ENCODE measurements at places on chromosomes 3 and 15. TPM values are rescaled to one million over a fixed set of nuclear protein-coding genes. Genes with fewer than 3 reads are reported as not detected.

The MAP1A gene
- 3.4 TPM for total RNA-seq

The CLRN1 gene
- not detected for total RNA-seq

The EXD1 gene
- not detected for total RNA-seq

The CASR gene
- not detected for total RNA-seq

GRCh38 chr3:139574026-139574947, 34.7 kb upstream of the RBP1 start:
- no peak for DNase-seq

DNA sequence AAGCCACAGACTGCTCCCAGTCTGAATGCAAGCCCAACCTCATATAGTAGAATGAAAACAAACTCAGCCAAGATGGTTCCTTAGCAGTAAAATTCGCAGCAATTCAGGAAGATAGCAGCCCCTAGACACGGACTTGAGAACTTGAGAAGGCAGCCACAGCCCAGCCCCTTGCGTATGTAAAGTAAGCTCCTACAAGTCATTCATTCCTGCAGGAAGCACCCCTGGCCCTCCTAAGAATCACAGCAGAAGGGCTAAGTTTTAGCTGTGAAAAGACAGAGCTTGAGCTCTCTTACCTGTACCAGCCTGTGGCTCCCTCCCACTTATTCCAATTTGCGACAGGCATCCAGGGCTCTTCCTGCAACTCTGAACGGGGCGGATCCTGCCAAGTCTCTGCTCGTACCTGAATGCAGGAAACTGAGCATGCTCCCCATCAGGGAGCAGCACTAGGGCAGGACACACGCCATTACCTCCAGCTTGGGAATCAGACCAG, 136.4 kb downstream of the MAGI1 start:
- no peak for DNase-seq

DNA sequence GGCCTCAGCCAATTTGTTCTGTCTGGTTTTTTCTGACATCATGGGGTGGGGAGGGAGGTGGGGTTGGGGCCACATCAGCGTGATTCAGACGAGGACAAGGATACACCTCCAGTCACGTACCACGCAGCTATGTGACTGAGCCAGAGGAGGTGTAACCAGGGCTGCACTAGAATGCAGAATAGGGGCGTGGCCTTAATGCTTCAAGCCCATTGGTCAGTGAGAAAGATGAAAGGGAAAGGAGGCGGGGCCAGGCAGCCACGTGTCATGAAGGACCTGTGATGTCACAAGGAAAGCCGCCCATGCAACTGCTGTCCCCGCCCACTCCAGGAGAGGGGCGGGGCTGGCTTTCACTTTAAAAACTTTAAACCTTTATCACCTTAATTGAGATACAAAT, at the start of gene GOLGA6L2:
Gene GOLGA6L2, minus strand, starts transcription at position 137 of the 394 bp plus-strand sequence. Its CDS starts 62 bp downstream, at position 75.
- no peak for DNase-seq

DNA sequence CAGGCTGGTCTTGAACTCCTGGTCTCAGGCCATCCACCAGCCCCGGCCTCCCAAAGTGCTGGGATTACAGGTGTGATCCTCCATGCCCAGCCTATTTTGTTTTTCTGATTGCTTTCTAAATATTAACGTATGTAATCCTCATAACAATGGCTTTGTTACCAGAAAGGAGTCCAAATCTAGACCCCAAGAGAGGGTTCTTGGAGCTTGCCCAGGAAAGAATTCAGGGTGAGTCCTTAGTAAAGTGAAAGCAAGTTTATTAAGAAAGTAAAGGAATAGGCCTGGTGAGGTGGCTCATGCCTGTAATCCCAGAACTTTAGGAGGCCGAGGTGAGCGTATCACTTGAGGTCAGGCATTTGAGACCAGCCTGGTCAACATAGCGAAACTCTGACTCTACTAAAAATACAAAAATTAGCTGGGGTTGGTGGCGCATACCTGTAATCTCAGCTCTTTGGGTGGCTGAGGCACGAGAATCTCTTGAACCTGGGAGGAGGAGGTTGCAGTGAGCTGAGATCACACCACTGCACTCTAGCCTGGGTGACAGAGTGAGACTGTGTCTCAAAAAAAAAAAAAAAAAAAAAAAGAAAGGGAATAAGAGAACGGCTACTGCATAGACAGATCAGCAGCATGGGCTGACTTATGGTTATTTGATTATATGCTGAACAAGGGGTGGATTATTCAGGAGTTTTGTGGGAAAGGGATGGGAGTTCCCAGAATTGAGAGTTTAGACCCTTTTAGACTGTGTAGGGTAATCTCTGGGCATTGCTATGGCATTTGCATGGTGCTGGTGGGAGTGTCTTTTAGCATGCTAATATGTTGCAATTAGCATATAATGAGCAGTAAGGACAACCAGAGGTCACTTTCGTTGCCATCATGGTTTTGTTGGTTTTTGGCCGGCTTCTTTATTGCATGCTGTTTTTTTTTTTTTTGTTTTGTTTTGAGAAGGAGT, 36.1 kb downstream of the TYRO3 start:
- no peak for DNase-seq

DNA sequence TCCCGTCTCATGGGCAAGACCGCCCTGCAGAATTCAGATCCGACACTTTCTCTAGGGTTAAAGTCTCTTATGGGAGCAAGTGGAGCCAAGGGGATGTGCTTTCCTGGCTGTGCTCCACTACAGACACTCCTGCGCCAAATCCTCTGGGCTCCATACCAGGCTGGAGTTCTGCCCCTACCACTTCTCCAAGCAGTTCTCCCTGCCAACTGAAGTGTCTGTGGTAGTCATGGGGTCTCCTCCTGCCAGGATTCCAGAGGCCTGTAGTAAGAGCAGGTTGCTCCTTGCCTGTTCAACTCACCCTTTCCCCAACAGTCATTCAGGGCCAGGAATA, 403.2 kb downstream of the GRM7 start:
- no peak for DNase-seq

- peak; percentile 46 for DNase-seq
Measured at GRCh38 chr3:42979044-42979972, at the start of gene GASK1A. GASK1A (plus strand) TSS chr3:42979311; CDS start chr3:42979643, 332 bp downstream.

GRCh38 chr3:12027184-12027846, 23.1 kb downstream of the SYN2 start:
- no peak for DNase-seq

GRCh38 chr3:116165135-116165534, 280.2 kb downstream of the LSAMP start:
- no peak for DNase-seq

GRCh38 chr3:129384594-129385323, 43.7 kb downstream of the EFCAB12 start:
- DNase-seq = no peak
